ENCODE measurements at places on chromosomes 16 and 17.

GRCh38 chr17:48247603-48248002 lies 140.0 kb downstream of the SNX11 start:
- no peak for DNase-seq

DNA sequence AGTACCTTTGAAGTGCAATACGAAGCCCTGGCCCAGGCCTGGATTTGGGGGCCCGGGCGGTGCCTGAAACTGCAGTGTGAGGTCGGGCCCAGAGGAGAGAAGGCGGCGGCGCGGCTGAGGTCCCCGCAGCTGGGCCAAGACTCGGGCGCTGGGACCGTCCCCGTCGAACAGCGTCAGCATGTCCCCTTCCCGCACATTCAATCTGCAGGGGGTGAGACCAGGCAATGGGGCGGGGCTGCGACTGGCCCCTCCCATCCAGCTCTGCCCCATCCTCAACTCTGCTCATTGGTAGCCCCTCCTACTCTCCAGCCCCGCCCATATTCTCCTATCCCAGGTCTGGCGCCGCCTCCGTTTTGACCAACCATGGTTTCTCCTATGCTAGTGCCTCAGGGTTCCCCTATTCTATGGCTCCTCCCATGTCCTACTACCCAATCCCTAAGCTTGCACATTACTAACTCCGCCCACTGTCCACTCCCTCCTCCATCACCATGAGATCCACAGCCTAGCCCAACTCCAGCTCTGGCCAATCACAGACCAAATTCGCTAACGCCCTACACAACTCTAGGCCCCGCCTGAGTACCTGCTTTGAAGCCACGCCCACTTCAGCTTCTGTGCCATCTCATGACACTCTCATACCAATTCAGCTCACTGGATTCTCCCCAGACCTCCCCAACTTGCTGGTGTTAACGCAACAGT lies 14.4 kb upstream of the CDIPT start:
- peak; percentile 59 for DNase-seq

DNA sequence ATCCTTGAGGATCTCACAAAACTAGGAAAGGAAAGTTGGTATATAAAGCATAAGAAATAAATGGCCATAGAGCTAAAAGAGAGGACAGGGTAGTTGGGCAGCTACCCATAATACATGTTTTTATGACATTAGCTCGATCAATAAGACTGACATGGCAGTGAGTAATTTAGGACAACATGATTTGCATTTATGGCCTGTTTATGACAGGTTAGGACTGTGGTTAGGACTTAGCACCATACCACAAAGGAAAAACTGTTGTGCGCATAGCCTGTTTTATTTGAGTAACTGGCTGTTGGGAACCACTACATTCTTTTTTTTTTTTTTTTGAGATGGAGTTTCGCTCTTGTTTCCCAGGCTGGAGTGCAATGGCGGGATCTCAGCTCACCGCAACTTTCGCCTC lies 18.0 kb upstream of the TRIM37 start:
- no peak for DNase-seq

DNA sequence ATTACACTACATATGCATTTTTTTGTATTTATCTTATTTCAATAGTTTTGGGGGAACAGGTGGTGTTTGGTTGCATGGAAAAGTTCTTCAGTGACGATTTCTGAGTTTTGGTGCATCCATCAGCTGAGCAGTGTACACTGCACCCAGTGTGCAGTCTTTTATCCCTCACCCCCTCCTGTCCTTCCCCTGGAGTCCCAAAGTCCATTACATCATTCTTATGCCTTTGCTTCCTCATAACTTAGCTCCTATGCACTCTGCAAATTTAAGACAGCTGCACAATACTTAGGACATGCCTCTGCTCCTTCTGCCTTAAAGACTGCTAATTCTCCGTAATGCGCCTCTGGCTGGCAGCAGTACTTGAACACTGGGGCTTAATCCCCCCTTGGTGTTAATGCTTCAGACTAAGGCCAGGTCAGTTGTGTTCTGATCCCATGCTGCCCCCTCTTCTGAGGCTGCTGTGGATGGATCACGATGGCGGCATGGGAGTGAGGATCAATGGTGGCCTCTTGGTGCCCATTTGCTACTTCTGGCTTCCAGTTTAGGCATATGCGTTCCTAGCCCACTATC lies 146.2 kb downstream of the PARN start:
- DNase-seq: no peak

DNA sequence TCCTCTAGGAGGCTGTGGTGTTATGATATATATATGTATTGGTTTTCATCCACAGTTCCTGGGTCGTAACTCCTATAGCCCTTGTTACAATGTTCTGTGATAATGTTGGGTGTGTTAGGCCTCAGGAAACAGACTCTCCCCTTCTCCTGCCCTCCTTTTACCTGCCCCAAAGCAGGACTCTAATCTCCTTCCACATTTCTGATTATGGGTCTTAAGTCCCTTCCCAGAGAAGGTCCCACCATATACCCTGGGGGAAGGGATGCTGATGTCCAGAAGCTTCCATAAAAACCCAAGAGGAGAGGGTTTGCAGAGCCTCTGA lies 450 bp upstream of the C1QBP start:
- DNase-seq: no peak

- DNase-seq: no peak
These were observed 2.7 kb upstream of the ALDH3A1 start for GRCh38 chr17:19750835-19751234.

DNA sequence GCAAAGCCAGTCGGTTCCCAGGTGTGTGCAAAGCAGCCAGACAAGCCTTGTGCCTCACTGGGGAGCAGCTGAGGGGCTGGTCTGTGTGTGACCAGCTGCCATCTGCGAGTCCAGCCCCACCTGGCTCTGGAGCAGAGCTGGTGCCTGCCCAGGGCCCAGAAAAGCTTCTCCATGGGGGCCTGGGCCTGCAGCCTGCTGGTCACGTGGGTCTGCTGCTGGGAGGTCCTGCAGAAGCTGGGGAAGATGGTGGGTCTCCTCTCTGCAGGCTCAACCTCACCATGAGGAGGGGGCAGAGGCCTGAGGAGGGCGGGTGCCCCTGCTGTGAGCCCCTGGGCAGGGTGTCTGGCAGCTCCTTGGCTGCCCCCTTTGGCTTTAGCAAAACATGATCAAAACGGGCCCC lies 71.9 kb downstream of the ENGASE start:
- DNase-seq: no peak

- no peak for DNase-seq
These were observed 2.5 kb downstream of the PIK3R5 start for GRCh38 chr17:8963014-8963413.

- DNase-seq: no peak
These were observed 295.3 kb upstream of the PMFBP1 start for GRCh38 chr16:72467157-72467759.

GRCh38 chr16:79542237-79542774 lies 58.2 kb downstream of the MAF start:
- no peak for DNase-seq

DNA sequence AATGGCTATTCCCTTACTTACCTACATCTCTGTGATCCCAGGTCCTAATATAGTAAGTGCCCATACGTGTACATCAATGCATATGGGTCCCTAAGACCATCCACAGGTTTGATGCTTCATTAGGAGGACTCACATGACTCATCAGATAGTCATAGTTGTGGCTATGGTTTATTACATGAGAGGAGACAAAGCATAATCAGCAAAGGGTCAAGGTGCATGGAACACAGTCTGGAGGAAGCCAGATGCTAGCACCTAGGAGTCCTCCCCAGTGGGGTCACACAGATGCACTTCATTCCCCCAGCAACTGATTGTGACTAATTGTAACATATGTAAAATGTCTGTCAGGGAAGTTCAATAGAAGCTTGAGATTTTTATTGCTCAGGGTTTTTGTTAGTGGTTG lies 42.8 kb downstream of the PHKB start:
- no peak for DNase-seq

- no peak for DNase-seq
These were observed 495.0 kb upstream of the HSBP1 start for GRCh38 chr16:83312718-83313245.

- no peak for DNase-seq
These were observed 9.4 kb downstream of the CMC2 start for GRCh38 chr16:80997139-80997798.

DNA sequence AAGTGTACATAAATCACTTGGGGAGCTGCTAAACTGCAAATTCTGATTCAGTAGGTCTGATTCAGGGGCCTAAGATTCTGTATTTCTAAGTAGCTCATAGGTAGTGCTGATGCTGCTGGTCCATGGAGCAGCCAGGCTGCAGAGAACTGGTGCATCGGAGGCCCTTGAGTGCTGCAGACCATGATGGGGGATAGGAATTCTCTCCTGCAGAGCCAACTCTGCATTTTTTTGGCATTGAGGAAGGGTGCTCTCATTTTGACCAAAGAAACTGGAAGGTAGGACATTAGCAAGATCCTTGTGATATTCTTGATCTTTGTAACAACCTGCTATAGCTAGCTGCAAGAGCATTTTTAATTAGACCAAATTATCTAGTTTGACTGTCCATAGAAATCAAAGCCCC lies 4.7 kb downstream of the HOXB2 start:
- DNase-seq: no peak

- no peak for DNase-seq
These were observed 28.3 kb upstream of the MYH10 start for GRCh38 chr17:8658810-8659209.

GRCh38 chr17:18248300-18248731 lies 10.2 kb downstream of the FLII start:
- peak; percentile 67 for DNase-seq

- no peak for DNase-seq
These were observed 220.4 kb upstream of the MYOCD start for GRCh38 chr17:12445331-12445730.

GRCh38 chr16:67537636-67538591 lies 9.3 kb downstream of the RIPOR1 start:
- peak; percentile 66 for DNase-seq

- DNase-seq: no peak
These were observed 105.1 kb downstream of the CHD9 start for GRCh38 chr16:53159781-53160436.

DNA sequence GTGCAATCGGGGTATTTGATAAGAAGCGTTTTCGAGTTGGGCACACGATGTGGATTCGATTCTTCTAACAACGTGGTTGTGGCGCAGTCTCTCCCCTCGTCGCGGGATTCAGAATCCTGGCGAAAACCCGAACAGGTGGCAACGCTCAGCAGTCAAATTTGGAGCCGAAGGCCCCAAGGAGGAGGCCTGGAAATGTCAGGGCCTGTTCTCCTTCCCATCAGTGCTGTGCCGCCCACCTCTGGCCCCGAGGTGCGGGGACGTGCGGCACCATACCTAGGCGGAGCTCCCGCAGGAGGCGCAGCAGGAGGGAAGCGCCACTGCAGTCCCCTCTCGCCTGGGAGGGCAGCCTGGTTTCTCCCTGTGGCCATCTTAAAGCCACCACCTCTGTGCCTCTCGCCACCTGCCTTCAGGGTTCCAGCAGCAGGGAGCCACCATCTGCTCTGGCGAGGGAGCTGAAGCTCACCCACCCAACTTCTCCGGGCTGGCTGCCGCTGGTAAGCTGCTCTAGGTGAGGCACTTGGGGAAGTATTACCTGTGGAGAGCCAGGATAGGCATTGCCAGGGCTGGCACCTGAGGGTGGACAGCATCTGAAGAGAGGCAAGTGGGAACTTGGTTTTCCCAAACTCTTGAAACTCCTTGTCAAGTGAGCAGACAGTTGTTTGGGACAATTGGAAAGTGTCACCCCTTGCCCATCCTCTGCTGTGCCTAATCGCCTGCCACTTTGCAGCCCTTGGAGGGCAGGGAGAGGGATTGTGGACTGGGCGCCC lies 2.6 kb upstream of the AATF start:
- DNase-seq: no peak

GRCh38 chr16:22272870-22273650 lies 24.1 kb upstream of the POLR3E start:
- no peak for DNase-seq

- no peak for DNase-seq
These were observed 95.0 kb upstream of the PSMD7 start for GRCh38 chr16:74201576-74201975.

DNA sequence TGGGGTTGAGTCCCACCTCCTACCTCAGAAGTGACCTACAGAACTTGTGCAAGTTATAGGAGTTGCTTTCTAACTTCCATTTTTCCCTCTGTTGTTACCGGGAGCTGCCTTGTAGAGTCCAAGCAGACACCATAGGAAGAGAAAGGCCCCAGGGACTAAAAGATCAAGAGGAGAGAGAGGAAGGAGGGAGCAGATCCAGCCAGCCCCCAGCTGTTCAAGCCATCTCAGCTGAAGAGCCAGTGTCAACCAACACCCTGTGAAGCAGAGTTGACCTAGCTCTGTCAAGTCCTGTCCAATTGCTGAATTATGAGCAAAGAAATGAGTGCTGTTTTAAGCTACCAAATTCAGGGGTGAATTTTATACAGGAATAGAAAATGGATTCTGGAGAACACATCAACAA lies 34.9 kb upstream of the CACNG4 start:
- no peak for DNase-seq

GRCh38 chr16:65793781-65794180 lies 572.7 kb upstream of the CDH5 start:
- no peak for DNase-seq

DNA sequence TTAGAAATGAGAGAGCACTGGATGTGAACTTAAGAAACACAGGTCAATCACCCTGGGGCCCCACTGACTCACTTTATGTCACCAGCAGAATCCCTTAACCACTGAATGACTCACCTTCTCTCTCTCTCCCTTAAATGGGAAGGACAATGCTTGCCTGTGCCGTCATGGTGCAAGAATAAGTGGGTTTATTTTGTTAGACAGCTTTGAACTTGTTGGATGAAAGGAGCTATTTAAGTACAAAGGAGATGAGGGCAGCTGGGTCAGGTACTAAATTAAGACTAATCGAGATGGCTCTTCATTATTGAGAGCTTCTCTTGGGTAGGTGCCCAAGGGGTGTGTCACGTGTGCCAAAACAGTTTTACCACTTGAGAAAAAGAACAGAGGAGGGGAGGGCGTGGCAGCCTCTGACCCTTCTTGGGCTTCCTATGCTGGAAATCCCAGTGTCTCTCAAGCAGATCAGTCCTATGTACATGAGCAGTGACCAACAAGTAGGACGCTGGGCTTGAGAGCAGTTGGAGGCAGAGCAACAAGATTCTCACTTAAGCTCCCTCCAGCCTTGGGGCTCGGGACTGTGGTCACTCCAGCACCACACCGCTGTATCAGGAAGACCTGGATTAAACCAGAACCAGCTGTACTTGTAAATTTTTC lies 6.7 kb upstream of the KRT31 start:
- peak; percentile 54 for DNase-seq

DNA sequence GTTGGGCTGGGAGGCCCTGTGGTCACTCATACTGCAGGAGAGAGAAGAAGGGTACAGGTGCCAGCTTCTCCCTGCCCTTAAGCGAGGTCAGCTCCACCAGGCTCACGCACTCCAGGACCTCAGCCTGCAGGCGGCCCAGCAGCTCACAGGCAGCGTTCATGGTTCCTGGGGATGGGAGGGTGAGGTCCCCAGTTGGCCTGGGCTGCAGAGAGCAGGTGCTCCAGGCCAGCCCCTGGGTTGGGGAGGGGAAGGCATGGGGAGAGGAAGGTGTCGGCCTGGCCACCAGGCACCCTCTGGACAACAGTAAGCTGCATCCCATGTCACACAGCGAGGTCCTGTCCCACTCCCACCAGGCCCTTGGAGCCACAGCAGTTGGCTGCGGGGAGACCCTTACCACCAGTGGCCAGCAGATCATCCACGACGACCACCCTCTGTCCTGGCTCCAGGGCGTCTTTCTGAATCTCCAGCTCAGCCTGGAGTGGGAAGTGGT lies 2.0 kb downstream of the APRT start:
- no peak for DNase-seq
